ENCODE measurements at places on chromosomes 6 and 20.
A peak's percentile ranks its signal among the peaks of the same experiment; 100 is the strongest.

DNA sequence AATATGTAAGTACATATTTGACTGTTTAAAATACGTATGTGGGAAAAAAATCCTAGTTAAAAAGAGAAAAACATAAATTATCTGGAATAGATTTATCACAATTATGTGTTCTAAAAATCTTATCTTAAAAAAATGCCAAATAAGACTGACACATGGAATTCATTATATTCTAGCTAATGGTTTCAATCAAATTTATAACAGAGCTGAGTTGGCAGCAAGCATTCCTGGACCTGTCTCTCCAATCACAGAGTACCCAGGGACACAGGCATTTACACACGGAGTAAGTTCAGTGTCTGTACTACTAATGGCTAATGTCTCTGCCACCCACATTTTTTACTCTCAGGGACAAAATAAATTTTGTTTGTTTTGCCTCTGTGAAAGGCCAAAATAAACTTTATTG lies 122.3 kb downstream of the RPS12 start:
- DNase-seq = no peak

DNA sequence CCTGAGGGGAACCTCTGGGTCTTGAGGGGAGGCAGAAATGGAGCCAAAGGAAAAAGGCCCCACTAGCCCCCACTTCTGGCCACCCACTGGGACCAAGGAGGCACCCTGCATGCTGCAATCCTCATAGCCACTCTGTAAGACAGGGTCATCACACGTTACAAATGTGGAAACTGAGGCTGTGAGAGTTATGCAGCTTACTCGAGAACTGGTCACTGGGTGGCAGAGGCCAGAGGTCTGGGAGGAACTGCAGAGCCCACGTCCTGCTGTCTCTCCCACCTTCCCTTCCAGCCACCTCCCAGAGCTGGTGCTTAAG lies 18.1 kb downstream of the LEMD2 start:
- no peak for DNase-seq

DNA sequence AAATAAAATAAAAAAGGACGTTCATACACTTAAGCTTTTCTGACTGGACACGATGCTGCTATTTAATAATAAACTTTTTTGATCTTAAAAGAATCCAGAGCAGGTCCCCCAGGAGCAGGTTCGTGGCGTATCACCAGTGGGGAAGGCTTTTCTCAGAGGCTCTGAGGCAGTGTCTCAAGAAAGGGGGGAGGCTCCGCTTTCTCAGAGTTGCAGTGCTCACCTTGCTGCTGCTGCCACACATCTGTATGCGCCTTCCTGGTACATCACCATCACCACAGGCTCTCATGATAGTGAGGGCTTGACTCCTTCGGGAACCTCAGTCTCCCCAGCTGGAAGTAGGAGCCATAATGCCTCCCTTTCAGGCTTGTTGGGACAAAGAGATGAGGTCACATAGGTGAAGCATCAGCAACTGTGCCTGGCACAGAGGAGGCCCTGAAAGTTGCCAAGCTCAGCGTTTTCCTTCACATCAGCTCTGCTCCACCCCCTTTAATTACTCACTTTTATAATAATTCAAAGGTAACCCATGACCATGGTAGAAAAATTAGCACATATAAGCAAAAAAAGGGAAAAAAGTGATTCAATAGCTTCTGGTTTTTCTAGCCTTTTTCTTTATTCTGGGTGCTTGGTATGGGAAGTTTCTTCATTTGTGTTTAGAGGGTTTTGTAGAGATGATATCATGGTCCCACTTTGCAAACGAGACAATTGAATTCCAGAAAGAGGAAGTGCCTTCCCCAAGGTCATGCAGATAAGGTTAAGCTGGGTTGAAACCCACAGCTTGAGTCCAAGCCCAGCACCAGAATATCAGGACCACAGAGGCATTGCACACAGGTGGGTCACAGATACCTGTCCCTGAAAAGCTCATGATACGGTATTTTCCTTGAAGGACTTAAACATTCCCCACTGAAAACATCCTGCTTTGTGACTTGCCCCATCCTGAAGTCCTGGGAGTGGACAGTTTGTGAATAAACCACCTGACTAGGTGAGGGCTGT lies 24.5 kb downstream of the SRSF3 start:
- DNase-seq = no peak

DNA sequence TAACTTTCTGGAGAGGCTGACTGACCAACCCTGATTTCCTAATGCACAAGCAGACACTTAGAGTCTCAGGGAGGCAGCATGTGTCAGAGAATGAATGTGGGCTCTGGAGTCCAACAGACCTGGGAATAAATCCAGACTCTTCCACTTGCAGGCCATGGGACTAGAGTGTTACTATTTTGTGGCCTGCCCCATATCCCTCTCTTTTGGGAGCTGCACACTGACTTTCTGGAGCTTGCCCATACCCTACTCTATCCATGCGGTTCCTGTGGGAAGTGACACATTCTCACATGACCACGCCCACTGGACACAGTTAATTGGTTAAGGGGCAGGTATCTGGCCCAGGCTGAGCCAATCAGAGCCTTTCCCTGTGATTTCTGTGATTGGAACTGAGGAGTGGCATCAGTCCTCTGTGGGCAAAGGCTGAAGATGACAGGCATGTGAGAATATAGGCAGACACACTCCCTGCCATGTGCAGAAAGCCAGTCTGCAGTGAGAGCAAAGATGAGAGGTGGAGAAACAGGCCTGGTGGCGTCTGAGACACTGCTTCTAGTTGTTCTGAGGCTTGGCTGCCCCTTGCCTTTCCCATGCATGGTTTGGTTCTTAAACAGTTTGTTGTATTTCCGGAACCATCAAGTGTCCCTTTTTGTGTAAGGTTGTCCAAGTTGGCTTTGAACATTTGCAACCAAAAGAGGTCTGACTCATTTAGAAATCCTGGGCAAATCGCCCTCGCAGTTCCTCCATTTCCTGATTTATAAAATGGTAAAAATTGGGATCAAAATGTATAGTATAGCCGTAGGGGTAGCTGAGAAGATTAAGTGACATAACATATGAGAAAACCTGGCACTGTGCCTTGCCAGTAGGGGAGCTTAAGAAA lies 125.6 kb downstream of the CDC5L start:
- peak; percentile 35 for DNase-seq

DNA sequence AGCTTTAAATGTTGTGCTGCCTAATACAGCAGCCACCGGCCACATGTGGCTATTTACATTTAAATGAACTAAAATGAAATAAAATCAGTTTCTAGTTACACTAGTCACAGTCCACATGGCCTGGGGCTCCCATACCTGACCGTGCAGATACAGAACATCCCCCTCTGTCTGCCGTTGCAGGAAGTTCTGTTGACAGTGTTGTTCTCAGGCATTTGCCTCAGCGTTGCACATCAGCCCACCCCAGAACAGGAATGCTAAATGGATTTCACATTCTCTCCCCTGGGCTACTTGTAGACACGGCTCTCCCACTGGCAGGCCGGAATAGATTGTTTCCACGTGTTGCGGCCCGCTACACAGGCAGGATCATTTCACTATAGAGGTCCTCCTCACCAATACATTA lies 26.3 kb downstream of the JAG1 start:
- peak; percentile 66 for DNase-seq

- peak; percentile 43 for DNase-seq
Observed at GRCh38 chr6:127118298-127119101, at the start of gene RSPO3. TSS of gene RSPO3 (plus strand) at chr6:127118671. CDS start at chr6:127119193, 522 bp downstream.

GRCh38 chr20:45538209-45538799 lies 978 bp downstream of the WFDC6 start:
- no peak for DNase-seq

- DNase-seq = no peak
Observed at GRCh38 chr20:58616411-58616810, 34.7 kb upstream of the STX16 start.

DNA sequence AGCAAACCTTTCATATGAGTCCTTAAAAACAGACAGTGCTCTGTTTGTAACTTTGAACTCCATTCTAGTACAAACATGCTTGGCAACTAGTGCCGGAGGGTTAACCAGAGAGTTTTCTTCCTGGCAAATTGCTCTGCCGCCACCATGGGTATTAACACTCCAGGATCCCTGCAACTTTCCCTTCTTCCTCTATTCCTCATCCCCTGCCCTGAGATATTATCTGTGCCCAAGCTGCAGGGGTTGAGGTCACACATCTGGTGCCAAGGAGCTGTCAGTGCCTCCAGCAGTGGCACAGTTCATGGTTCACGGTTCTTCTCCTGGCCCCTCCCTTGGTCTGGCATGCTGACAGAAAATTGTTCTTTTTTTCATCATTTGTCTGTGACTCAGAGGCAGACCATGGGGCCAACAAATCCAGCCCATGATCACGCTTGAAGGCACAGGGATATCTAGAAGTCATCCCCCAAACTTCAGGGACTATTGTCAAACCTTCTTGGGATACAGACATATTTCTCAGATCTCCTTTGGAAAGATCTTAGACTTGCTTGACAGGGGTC lies 77.5 kb downstream of the ATXN1 start:
- DNase-seq = peak; percentile 83

DNA sequence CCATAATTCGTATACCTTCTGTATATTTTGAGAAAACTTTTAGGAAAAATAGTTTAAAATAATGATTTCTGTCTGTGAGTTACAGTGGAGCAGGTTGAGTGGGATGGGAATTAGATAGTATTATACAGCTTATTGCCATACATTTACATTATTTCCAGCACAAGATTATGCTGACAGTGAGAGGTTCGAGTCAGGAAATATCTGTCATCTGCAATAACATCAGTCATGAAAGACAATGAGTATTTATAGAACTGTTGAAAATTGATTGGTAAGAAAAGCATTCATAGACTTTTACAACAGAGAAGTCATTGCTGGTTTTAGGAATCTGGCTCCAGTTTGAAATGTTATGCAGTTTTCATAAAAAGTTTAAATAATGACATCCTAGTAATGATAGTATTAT lies 45.9 kb downstream of the FAM135A start:
- DNase-seq = no peak

- DNase-seq = peak; percentile 76
Observed at GRCh38 chr6:71510057-71510713, 221.6 kb downstream of the OGFRL1 start.

DNA sequence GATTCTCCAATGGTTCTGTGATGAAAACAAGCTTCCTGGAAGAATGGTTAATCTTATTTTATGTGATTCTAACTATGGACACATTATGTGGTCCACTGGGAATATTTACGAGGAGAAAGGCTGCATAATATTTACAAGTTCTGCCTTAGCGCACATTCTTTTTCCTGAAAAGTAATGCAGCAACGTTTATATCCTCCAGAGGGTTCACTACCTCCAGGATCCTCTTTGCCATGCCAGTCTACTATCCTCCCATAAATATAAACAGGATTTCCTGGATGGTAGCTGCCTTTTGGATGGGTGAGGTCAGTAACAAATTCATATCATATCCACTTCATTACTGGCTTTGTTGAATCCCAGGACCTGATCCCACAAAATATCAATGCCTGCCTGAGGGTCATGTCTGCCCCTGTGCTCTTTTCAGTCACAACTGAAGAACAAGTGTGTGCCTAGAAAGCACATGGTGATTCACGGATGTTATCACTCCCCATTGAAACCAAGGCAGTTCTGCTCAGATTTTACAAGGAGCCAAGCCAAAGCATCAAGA lies 30.4 kb downstream of the ADGRF5 start:
- DNase-seq = no peak

GRCh38 chr6:36386495-36387439 lies 702 bp downstream of the ETV7 start:
- DNase-seq = peak; percentile 65

DNA sequence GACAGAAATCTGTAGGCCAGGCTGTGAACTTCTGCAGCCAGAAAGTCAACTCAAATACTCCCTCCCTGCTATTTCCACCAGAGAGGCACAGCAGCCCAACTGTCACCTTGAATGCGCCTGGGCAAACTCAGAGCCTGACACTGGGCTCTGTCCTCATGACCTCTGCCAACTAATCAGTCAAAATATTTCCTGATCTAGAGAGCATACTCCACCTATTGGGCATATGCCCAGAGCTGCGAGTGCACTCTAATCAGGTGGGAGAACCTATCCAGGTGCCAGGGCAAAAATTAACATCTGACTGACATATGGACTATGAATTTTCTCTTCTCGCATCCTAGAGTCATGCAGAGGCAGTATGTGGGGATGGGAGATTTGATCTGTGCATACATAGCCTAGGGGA lies 406.3 kb upstream of the RUNX2 start:
- no peak for DNase-seq

- no peak for DNase-seq
Observed at GRCh38 chr6:6492675-6493074, 95.8 kb upstream of the LY86 start.

DNA sequence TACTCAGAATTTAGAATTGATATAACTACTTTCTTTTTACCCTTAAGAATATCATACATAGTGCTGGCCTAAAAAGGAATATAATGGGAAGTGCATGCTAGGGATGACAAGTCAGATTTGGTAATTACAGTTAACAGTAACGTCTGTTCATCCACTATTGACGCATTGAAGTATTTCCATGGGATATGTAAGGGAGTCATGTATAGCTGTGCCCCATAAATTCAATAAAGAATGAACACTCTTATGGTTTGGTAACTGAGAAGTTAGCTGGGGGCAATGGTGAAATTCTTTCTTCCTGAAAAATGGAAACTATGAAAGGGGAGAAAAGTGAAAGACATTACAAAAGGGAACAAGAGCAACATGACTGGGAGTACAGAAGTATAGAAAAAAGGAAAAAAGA lies 2.6 kb upstream of the COL19A1 start:
- no peak for DNase-seq

DNA sequence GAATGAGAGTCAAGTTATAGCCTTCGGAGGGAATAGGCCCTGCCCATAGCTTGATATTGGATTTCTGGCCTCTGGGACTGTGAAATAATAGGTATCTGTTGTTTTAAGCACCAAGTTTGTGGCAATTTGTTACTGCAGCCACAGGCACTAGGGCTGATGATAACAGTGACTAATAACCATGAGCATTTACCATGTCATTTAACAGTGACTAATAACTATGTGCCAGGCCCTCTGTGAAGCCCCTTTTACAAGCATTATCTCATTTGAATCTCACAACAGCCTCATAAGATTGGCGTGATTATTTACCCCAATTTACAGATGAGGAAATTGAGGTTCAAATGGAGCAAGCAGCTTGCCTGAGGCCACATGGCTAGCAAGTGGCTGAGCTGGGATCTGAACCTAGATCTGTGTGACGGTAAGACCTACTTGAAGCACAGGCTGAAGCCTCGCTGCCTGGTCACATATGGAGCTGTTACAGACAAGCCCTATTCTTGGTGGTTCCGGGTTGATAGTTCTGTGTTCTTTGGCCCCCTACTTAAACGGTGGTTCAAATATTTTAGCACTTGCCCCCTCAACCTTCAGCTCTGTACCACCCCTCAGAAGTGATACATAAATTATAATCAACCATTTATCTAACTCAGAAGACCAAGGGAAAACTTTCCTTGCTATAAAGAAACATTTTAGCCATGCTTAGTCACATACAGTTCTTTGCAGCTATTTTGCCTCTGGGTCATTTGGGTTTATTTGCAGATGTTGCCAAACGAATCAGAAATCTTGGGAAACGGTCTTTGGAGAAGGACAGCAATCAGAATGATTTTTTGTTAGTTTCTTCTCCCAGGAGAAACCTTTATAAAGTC lies 98.3 kb downstream of the ELOVL5 start:
- DNase-seq = peak; percentile 76

- DNase-seq = peak; percentile 74
Observed at GRCh38 chr6:29723262-29723665, at the start of gene HLA-F. TSS of gene HLA-F (plus strand) at chr6:29723434. CDS start at chr6:29723464, 30 bp downstream.

GRCh38 chr20:62782893-62783278 lies 13.4 kb upstream of the MRGBP start:
- DNase-seq = no peak

GRCh38 chr20:61037498-61037897 lies 214.6 kb upstream of the CDH4 start:
- no peak for DNase-seq

All from fibroblast of skin of back (primary cell).